ENCODE measurements at places on chromosomes 13 and 19. TPM values are rescaled to one million over a fixed set of nuclear protein-coding genes. Genes with fewer than 3 reads are reported as not detected.
A peak's percentile ranks its signal among the peaks of the same experiment; 100 is the strongest.

DNA sequence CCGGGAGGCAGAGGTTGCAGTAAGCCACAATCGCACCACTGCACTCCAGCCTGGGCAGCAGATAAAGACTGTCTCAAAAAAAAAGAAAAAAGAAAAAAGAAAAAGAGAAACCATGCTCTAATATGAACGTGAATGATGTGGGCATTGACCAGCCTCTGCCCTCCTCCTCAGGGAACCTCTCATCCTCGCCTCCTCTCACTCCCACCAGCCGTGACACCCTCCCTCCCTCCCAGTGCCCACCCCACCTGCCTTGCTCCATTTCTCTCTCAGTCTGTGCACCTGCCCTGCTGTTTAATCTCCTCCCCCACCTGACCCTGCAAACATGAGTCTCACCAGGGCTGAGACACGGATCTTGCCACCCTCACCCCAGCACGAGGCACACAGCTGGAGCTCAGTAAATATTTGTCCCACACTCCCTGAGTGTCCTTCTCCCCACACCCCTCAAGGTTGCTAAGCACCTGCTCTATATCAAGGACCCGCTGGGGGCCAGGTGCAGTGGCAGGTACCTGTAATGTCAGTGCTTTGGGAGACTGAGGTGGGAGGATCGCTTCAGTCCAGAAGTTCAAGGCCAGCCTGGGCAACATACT, 7.5 kb upstream of the BCAT2 start:
- DNase-seq, result no peak

DNA sequence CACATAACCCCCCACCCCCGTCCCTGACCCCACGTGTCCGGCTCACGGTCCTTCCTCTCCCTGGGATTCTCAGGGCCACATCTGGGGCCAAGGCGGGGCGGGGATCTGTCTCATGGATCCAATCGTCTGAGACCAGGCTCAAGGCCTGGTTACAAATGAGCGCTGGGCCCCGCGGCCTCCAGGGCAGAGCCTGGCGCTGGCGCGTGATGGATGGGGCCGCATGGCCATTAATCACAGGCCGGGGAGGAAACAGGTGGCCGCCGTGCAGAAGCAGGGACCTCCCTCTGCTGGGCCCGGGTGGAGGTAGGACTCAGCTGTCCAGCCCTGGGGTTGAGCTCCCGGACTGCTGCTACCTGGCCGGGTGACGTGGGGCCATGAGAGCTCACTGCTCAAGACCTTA, 5.8 kb upstream of the TLE5 start:
- DNase-seq, result no peak

GRCh38 chr19:1274081-1274851, 1.1 kb upstream of the FAM174C start:
- DNase-seq, result no peak

DNA sequence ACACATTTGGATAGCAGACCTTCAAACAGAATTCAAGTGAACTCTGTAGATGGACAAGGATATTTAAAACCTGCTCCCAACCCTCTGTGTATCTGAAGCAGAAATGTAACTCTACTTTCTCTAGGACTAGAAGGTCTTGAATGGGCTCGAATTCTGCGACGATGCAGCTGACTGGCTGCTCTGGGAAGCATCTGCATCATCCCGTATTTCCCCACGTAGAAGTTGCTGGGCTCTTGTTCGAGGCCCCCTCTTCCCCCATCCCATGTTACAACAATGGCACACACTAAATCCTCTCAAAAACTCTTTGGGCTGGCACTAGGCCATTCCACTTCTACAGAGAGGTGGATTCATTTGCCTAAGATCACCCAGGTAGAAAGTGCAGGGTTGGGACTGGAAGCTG, 15.0 kb downstream of the C19orf81 start:
- DNase-seq, result no peak

DNA sequence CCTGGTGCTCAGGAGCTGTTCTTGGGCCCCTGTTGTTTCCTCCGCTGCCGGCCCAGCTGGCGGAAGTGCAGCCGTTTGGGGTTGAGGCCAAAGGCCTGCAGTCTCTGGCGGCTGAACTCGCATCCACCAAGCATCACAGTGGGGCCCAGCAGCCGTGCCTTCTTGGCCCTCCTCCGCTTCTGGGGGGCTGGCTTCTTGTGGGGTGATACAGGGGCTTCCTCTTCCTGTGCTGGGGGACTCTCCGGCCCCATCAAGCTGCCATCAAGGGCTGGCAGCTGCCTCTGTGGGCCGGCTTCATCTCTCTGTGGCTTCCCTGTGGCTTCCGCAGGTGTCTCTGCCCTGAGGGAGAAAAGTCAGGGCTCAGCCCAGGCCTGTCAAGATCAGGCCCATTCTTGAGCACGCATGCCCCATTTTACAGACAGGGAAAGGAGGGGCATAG, 10.3 kb downstream of the ATG4D start:
- DNase-seq, result peak; percentile 65

GRCh38 chr19:14544977-14545715, 15.8 kb downstream of the TECR start:
- DNase-seq, result peak; percentile 47

- no peak for DNase-seq
These were observed 74.5 kb downstream of the GGACT start for GRCh38 chr13:100513987-100514670.

DNA sequence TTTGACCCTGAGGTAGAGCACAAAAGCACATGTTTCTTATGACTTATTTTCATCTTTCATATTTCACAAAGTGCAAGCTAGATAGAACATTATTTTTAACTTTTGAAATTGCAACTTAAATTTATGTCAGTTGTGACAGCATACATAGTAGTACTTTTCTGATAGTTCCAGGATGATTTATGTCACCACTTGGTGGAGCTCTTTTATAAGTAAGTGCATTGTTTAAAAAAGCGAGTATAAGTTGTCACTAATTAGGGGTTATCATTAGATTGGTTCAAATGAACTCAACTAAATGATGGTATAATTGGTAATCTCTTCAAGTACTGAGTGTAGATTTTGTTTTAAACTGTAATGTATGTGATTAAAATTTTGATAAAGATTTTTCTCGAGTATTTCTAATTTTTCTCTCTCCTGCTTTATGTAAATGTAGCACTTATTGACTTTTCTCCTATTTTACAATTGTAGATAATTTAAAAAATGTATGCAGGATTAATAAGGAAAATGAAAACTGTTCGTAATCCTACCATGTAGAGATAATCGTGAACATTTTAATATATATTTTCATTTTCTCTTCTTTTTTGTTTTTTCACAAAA, 31.1 kb downstream of the RB1 start:
- DNase-seq, result no peak

- no peak for DNase-seq
These were observed 103.4 kb upstream of the POSTN start for GRCh38 chr13:37701972-37702371.

- peak; percentile 20 for DNase-seq
These were observed 1.7 kb downstream of the PTOV1 start for GRCh38 chr19:49852631-49853126.

GRCh38 chr13:75079226-75079625, 402.7 kb downstream of the TBC1D4 start:
- DNase-seq, result no peak

DNA sequence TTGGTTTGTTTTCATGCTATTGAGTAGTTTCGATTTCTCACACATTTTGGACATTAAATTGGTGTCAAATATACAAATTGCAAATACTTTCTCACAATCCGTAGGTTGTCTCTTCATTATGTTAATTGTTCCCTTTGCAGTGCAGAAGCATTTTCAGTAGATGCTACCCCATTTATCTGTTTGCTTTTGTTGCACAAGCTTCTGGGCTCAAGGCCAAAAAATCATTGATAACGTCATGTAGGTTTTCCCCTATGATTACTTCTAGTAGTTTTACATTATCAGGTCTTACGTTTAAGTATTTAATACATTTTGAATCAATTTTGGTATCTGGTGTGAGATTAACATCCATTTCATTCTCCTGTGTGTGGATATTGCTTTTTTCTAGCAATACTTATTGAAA, 14.0 kb upstream of the ZNF347 start:
- DNase-seq, result no peak

DNA sequence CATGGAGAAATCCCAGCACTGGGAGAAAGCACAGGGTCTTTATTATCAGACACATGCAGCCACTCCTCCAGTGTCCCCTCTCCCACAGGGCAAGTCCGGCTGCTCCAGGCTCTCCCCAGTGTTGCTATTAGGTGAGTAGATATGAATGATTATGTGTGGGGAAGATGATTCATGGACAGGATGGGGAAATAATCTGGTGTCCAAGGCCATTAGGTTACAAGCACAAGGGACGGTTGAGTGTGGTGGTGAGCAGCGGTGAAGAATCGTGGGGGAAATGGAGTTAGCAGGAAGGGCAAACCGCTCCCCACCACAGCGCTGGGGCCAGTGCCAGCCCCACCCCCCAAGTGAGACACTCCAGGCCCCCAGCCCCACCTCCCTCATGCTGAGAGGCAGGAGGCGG, 19.0 kb downstream of the CD177 start:
- no peak for DNase-seq

GRCh38 chr13:73440296-73440895, 381.6 kb downstream of the KLF5 start:
- DNase-seq, result no peak

DNA sequence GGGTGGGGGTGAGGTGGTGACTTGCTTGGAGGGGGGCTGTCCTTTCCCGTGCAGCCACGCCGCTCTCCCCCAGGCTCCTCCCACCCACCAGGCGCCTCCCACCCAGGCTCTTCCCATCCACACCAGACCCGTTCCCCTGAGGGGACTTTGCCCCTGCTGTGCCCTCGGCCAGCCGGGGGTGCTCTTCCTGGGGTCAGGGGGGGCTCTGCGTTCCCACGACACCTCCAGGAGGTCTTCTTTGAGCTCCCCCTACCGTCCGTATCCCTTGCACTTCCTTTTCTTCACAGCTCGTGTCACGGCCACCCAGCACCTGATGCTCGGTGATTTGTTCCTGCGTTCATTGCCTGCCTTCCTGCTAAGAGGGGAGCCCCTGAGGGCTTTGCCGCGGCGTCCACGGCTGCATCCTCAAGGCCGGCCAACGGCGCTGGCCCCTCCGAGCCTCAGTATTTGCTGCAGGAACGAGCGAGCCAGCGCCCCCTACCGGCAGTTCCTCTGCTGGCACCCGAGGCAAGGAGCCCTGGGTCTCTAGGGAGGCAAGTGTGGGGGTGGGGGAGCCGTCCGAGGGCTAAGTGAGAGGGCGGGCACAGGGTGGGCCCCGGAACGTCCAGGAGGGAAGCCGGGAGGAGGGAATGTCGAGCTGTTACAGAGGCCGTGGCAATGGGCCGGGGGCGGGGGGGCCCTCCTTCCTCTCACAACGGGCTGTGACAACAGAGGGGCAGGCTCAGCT, 11.8 kb downstream of the LRRC4B start:
- DNase-seq, result peak; percentile 92

DNA sequence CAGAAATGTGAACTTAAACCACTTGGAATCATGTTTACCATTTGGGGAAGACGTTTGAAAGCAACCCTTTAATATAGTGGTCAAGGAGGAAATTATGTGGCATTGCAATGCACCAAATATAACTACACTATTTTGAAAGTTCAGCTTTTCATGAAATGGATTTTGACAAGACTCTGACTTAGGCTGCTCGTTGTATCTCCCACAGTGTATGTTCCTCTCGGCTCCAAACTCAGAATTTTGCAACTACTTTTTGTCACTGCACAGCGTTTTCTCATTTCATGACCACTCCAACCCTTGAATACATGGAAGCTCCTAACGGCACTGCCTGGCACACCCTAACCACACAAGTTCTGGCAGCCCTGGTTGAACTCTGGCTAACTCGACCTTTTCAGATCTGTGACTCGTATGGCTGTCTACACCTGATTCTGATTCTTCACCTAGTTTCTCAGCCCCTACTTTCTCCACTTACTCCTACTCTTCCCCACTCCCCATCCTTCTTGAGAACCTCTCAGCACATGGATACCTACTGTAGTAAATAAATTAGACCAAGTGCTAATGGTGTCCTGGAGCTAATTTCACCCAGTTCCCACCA, 7.0 kb upstream of the POMP start:
- DNase-seq, result no peak

DNA sequence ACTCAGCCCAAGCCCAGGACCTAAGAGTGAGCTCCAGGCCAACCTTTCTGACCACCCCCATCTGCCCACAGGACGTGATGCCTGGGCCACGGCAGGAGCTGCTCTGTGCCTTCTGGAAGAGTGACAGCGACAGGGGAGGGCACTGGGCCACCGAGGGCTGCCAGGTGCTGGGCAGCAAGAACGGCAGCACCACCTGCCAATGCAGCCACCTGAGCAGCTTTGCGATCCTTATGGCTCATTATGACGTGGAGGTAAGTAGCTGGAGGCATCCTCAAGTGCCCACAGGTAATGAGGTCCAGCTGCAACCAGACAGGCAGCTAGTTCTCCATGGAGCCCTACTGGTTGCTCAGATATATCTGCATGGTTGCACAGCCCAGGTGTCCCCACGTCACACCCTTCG, 14.8 kb downstream of the DDX39A start:
- DNase-seq, result no peak

DNA sequence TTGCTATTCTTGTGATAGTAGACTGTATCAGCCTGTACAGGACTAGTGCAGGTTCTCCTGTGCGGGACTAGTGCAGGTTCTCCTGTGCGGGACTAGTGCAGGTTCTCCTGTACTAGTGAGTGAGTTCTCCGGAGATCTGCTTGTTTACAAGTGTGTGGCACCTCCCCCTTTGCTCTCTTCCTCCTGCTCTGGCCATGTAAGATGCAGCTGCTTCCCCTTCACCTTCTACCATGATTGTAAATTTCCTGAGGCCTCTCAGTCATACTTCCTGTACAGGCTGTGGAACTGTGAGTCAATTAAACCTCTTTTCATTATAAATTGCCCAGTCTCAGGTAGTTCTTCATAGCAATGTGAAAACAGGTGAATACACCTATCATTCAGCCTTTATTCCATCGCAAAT, 289.6 kb downstream of the TEX29 start:
- DNase-seq, result no peak

LRRC4B gene
- polyA plus RNA-seq, result 1.6 TPM

KCNK6 gene
- polyA plus RNA-seq, result 2.4 TPM

RGL3 gene
- polyA plus RNA-seq, result 16.1 TPM

MBD3L2B gene
- polyA plus RNA-seq, result not detected

TMEM145 gene
- 0.41 TPM for polyA plus RNA-seq

FREM2 gene
- 0.02 TPM for polyA plus RNA-seq

Measured in right cardiac atrium (tissue), 5 donors.